A549 (cell line): ENCODE measurements at places on chromosomes 3 and 15. TPM values are rescaled to one million over a fixed set of nuclear protein-coding genes. Genes with fewer than 3 reads are reported as not detected.

The ZNF662 gene
- polyA plus RNA-seq = not detected in 3 replicates

- peak; percentile 6 for DNase-seq
Observed at GRCh38 chr15:45521596-45522327, 793 bp downstream of the SLC30A4 start.

- no peak for DNase-seq
Observed at GRCh38 chr3:105826778-105827634, 41.8 kb downstream of the CBLB start.

GRCh38 chr3:48738144-48738536, 21.1 kb upstream of the IP6K2 start:
- no peak for DNase-seq

The REC114 gene
- not detected in 3 replicates for polyA plus RNA-seq

DNA sequence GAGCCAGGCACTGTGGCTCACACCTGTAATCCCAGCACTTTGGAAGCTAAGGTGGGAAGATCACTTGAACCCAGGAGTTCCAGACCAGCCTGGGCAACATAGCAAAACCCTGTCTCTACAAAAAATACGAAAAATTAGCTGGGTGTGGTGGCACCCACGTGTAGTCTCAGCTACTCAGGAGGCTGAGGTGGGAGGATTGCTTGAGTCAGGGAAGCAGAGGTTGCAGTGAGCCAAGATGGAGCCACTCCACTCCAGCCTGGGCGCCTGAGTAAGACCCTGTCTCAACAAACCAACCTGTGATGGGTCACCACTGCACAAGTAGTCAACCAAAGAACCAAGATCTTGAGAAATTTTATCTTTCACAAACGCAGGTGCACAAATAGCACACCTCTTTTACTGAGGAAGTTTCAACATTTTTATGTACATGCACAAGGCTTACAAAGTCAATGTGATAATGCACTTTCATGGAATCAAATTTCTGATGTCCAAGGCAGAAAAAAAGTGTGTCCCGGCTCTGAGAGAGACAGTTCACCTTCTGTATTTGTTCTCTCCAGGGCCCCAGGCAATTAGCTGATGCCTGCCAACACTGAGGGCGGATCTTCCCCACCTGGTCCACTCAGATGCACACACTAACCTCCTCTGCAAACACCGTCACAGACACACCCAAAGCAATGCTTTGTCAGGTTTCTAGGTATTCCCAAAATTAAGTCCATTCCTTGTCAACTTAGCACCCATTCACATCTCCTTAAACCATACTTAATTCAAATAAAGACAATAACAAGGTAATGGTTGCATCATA, 12.4 kb downstream of the ACAA1 start:
- no peak for DNase-seq

- no peak for DNase-seq
Observed at GRCh38 chr3:48826451-48826850, 21.2 kb downstream of the PRKAR2A start.

DNA sequence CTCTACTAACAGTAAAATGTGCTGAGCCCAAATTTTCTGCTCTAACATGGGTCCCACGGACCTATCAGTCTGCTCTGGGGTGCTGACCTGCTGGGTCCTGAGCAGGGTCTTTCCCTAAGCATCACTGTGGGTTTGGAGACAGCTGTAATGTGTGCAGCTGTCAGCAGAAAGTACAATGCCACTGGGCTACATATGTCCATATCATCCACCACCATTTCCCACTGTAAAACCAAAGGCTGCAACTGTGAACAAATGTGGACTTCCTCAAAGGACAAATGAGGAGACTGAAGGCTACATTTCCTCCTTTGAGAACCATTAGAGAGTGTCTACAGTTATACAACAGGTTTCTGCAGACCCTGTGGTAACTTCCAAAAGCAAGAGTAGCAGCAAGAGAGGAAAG, 33.8 kb upstream of the IP6K2 start:
- DNase-seq = no peak

The ARID3B gene
- 2.1 to 2.6 TPM (median 2.3 TPM) in 3 replicates for polyA plus RNA-seq
